ENCODE measurements at places on chromosomes 16 and 17.
A peak's percentile ranks its signal among the peaks of the same experiment; 100 is the strongest.

DNA sequence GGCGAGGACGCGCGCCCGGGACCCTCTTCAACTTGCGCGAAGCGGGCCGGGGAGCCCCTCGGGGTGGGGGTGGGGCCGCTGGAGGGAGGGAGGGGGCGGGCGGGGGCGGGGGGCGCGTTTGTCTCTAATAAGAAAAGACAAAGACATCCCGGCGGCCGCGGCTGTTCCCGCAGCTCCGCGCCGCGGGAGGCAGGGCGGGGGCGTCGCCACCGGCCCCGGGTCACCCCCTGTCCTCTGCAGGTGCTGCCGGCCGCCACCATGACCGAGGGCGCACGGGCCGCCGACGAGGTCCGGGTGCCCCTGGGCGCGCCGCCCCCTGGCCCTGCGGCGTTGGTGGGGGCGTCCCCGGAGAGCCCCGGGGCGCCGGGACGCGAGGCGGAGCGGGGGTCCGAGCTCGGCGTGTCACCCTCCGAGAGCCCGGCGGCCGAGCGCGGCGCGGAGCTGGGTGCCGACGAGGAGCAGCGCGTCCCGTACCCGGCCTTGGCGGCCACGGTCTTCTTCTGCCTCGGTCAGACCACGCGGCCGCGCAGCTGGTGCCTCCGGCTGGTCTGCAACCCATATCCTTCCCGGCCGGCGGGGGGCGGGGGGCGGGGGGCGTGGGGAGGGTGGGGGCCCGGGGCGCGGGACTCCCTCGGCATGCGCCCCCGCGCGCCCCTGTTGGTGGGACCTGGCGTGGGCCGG, 714 bp downstream of the CACNA1H start:
- DNase-seq: no peak

- DNase-seq: no peak
Observed at GRCh38 chr17:81538651-81539570, 10.7 kb downstream of the FSCN2 start.

DNA sequence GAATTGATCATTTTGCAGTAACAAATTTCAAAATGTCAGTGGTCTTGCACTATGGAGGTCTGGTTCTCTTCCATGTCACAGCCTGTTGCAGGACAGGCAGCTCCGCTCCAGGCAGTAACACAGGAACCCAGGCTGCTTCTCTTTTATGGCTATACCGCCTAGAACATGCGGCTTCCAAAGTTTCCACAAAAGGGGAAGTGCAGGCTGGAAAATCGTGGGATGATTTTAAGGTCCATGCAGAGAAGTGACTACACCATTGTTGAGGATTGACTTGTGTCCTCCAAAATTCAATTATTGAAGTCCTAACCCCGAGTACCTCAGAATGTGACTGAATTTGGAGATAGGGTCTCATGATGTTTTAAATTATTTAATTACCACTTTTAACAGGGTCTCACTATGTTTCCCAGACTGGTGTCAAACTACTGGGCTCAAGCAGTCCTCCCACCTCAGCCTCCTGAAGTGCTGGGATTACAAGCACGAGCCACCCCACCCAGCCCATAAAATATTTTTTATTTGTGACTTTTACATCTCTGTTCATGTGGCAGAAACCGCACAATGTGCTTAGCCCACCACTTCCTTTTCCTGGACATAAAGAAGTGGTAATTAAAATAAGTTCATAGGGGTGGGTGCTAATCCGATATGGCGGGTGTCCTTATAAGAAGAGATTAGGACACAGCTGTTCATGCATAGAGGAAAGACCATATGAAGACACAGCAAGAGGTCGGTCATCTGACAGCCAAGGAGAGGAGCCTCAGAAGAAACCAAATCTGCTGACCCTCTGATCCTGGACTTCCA, 279.2 kb upstream of the RPL38 start:
- DNase-seq: no peak

GRCh38 chr17:80387071-80387470, 27.9 kb upstream of the ENDOV start:
- no peak for DNase-seq

DNA sequence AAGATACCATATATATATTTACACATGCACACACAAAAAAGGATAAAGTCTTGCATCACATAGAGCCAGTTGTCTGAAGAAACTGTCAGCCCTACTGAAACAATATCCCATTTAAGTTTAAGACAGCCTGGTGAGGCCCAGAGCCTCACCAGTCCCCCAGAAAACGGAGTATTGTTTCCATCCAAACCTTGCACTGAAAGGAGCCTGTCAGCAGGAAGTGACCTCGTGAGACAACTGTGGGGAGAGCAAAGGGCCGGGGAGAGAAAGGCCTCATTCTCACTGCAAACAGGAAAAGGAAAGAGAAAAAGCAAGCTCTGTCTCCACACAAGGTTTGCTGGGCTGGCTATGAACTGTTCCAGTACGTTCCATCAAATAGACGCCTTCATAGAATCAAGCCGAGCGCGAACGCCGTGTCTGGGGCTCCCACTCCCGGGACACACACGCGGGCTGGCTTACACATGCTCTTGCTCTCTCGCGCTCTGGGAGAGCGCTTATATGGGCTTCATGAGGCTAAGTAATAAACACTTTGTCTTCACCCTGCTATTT, 44.4 kb upstream of the ZFHX3 start:
- peak; percentile 10 for DNase-seq

GRCh38 chr17:67289181-67289876, 44.3 kb upstream of the HELZ start:
- peak; percentile 14 for DNase-seq

- no peak for DNase-seq
Observed at GRCh38 chr16:606656-607307, 16.9 kb downstream of the RAB40C start.

- DNase-seq: no peak
Observed at GRCh38 chr16:83797013-83797412, 10.8 kb upstream of the HSBP1 start.

DNA sequence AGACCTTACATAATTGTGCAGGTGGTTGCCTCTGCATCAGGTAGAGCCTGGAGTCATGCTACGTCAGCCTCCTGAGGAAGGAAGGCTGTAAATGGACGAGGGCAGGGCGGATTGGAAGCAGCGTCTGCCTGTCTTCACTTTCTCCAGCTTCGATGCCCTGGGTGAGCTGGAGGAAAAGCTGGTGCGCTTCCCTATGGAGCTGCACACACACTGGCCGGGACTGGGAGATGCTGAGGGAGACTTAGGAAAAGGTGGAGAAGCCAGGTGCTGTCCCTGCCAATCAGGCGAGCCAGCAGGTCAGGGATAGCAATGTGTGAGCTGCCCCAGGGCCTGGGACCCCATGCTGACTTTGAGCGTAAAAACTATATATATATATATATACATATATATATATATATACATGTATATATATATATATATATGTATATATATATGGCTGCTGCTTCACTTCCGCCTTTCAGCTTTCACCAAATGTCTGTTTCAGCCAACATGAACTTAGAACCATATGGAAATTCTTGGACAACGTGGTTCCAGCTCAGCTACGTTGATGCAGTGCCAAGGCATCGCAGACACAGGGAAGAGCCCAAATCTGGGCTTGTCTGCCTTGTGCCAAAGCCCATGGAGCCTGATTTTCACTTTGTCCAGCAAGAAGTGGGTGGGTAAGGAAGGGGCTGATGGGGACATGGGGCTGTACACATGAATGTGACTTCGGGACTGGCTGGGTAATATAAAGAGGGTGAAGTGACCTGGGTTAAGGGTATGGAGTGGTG, 71.5 kb upstream of the NKD1 start:
- no peak for DNase-seq

GRCh38 chr16:23025692-23026307, 123.5 kb downstream of the USP31 start:
- no peak for DNase-seq

DNA sequence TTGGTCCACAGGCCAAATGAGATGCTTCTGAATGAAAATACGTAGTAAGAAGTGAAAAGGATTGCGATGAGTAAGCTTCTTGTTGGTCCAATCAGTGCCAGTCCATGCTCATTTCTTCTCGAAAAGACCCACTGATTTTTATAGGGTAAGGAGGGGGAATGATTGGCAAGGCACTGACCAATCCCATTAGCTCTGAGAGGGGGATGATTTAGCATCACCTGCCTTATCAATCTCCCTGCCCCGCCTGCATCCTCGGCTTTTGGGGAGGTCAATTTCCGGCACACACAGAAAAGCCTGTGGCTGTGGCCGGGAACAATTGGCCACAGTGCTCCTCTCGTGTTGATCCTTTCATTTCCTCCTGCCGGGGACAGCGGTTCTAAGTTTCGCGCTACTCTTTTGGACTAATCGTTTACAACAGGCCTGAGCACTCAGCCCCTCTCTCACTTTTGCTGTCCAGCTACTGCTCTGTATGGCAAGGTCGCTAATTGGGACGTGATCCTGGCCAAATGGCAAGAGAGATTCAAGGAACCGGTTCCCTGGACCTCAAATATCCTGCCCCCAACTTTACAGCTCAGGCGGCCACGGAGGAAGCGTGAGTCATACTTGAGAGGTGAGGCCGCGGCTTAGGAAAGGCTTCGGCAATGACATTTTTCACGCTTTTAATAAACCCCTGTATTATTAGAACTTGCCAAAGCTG, 43.1 kb downstream of the TBX4 start:
- no peak for DNase-seq

DNA sequence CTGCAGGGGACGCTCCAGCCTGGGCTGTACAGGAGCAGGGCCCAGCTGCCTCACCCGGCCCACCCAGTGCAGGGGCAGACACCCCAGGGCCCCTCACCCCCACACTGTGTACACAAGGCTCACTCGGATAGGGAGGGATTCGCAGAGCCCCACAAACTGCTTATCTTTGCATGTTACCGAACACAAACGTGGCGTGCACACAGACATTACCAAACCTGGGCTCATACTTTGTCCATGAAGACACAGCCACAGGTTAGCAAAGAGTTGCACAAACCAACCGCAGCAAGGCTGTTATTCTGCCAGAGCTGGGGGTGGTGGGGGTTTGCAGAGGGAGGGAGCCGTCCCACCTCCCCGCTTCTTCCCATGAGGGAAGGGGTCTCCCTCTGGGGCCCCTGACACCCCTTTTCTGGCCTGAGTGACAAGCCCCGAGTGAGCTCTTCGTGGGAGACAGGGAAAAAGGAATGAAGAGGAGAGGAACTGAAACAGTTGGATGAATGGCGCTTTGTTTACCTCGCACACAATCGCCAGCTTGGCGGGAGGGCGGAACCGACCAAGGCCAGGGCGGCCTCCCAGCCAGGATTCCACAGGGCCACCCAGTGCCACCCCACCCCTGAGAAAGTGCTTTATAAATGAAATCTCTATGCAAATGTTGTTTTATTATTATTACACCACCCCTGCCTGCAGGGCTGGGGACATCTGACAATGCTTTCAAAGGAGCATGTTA, 434 bp upstream of the CPSF4L start:
- DNase-seq: no peak

GRCh38 chr17:39722965-39723848, 7.1 kb downstream of the MIEN1 start:
- DNase-seq: no peak

GRCh38 chr17:69062860-69063581, 2.3 kb upstream of the ABCA9 start:
- no peak for DNase-seq

GRCh38 chr17:59371416-59372100, 40.1 kb downstream of the YPEL2 start:
- no peak for DNase-seq

GRCh38 chr17:50274142-50274896, at the start of gene TMEM92:
TMEM92 (plus strand) TSS chr17:50274466; CDS start chr17:50274502, 36 bp downstream.
- DNase-seq: no peak

DNA sequence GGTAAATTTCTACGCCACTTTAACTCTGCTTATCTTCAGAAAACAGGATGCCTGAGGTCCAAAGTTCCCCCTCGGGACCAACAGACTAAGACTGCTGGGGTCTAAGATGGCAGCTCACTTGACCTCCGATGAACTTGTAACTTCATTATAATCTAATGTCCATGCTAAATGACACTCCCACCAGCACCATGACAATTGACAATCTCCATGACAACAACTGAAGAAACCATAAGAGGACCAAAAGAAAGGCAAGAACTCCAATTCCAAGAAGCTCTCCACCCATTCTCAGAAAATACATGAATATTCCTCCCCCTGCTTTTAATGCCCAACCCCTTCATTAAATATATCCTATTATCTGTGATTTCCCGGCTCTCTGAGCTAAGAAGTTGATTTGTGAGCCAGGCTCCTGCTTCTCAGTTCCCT, 7.5 kb downstream of the CCL4 start:
- no peak for DNase-seq

GRCh38 chr16:24535827-24536226, 3.5 kb upstream of the RBBP6 start:
- no peak for DNase-seq

DNA sequence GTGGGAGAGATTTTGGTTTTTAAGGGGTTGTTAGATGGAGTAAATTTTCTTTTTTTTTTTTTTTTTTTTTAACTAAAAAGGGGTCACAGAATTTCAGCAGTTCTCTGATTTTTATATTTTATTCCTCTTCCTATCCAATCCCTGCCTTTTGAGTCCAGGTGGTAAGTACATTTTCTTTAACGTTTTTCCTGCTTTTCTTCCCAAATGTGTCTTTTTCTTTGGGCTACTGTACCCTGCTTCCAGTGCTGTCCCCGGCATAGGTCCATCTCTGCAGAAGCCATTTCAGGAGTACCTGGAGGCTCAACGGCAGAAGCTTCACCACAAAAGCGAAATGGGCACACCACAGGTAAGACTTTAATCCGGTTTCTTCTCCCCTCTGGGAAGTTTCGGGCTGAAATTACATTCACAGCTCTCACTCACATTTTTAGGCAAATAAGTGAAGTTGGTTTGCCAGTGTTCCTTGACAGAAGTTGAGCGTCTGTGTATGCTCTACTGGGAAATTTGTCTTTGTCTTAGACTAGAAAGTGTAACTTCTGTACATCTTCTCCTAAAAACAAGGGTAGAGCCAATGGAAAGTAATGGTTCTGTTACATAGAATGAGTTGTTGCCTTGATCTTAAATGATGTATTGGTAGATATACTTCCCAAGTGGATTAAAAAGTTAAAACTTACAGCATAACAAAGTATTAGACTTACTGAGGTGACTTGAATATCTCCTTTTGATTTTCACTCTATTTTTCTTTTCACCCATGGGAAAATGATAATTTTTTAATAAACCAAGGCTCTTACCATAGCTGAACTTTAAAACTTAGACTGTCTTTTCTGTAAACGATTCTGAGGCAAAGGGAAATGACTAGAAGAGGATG, 54.5 kb downstream of the TUBD1 start:
- DNase-seq: no peak

- DNase-seq: no peak
Observed at GRCh38 chr17:73667181-73667959, 23.1 kb upstream of the SDK2 start.
